Amygdala (tissue), 56 donors: ENCODE measurements at places on chromosomes 11 and 22.

DNA sequence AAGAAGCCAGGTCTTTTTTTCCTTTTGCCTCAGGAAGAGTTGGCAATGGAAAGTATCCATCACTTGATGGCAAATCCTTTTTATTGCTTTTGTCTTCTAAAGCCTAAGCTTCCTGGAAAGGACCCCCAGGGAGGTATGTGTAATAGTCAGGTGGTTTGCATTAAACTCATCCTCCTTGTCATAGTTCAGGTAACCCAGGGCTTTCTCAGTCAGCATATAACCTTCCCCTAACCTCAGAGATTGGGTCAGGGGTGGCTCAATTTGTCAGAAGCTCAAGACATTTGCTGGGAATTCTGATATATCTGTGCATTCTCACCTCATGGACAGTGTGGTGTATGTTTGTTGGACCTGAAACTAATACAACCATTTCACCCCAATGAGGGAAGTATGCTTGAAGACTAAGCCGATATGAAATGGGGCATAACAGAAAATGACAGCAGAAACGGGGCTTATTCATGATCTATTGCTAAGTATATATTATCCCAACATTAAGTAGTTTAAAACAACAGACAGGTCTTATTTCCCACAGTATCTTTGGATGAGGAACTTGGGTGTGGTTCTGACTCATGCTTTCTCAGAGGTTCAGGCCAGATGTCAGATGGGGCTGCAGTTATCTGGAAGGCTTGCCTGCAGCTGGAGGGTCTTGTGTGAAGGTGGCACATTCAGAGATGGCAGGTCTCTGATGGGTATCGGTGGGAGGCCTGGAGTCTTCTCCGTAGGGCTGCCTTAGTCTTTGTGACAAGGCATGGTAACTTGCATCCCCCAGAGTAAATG is 135.8 kb upstream of the SPON1 start:
- DNase-seq, result no peak

DNA sequence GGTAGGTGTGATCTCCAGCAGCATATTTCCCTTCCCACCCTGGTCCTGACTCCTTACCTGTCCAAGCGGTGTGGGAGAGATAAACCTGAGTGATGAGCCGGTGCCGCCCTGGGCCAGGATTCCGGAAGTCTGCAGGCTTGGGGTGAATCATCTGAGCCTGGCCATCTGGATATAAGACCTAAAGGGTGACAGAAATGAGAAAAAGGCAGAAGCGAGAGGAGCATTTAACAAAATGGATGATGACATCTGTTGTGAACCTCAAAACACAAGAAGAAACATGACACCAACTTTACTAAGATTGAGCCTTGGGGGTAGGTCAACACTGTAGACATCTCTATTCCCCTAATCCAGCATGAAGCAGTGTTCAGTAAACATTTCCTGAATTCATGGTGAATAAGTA is 62.8 kb downstream of the AAMDC start:
- no peak for DNase-seq

GRCh38 chr11:984546-984945 is 52.0 kb downstream of the MUC6 start:
- DNase-seq, result no peak

GRCh38 chr22:19082101-19082500 is 40.1 kb downstream of the DGCR2 start:
- no peak for DNase-seq

DNA sequence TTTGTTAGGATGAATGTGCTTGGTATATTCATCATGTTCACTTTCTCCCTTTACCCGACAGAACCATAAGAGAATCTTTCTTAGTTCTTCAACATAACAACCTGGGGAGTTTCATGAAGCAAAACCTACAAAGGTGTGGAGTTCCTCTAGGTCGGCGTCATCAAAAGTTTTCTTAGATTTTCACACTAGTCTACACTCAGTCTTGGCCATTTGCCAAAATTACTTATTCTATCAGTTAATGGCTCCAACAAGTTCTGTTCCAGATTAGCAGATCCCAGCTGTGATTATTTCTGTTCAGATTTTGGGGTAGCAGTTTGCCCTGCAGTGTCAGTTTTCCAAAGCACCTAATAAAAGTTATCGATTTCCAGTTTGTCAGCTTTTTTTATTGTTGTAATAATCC is 935.8 kb upstream of the RAG2 start:
- no peak for DNase-seq

- DNase-seq, result no peak
Measured at GRCh38 chr11:5671831-5672230, 13.0 kb downstream of the TRIM5 start.
